ENCODE measurements at places on chromosomes 6 and 20.

DNA sequence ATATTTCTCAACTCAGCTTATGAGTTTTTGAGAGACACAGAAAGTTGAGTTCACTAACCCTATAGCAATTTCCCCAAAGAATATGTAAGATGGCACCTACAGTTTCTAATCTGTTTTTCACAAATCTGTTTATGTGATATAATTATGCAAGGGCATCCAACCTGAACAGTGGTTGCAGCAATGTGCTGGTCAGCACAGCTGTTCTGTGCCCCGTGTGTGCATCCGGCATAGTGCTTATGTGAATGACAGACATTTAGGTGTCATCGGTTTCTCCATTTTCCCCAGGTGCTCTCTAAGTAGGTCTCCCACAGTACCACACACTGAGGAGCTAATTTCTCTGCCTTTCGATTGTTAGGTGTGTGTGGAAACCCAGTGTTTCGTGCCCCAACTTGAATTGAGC is 7.7 kb upstream of the BACH2 start:
- DNase-seq, result no peak

DNA sequence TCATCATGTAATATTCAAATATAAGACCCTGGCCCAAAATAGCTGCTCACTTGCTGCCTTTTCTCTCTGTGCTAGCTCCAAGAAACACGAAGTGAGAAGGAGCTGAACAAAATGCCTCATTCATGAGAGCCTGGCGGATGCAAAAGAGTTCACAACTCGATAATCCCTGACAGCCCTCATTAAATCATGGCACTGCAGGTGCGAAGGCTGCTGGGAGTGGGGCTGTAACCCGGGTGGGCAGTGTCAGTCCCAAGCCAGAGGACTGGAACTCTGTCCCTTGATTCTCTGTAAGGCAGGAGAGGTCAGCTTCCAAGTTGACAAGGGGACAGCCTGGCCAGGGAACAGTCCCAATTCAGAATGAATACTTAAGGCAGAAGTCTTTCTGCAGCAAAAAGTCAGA is 318.5 kb downstream of the CDC5L start:
- no peak for DNase-seq

DNA sequence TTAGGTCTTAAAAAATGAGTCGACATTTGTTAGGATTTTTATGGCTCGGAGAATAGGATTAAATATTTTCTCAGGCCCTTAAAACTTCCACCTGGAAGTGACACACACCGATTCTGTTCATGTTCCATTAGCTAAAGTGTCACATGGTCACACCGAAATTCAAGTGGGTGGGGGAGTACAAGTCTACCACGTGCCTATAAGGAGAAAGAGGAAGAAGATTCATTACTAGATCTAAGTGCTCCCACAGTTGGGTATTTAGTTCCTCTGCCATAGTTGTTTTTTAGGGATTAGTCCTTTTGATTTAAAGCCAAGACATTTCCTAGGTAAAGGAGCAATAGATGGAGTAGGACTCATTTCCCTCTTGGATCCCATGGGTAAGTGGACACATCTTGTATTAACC is 4.9 kb upstream of the TOX2 start:
- no peak for DNase-seq

DNA sequence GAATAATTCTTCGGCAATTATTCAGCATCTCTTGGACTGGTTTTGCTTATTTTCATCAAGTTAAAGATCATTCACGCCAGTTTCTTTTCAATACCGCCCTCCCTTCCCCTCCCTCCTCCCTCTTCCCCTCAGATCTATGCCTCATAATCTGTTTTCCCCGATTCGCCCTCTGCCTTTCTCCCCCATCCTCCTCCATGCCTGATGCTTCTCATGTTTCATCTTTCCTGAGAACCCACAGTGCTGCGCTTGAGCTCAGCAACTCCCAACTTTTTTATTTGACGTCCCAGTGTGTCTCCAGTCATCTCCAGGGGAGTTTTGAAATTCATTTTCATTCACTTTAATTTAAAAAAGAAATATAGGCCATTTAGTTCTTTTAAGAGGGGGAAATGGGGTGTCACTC is 142.7 kb downstream of the PTPRT start:
- no peak for DNase-seq

- peak; percentile 58 for DNase-seq
Measured at GRCh38 chr20:4090756-4091489, 75.6 kb upstream of the RNF24 start.

DNA sequence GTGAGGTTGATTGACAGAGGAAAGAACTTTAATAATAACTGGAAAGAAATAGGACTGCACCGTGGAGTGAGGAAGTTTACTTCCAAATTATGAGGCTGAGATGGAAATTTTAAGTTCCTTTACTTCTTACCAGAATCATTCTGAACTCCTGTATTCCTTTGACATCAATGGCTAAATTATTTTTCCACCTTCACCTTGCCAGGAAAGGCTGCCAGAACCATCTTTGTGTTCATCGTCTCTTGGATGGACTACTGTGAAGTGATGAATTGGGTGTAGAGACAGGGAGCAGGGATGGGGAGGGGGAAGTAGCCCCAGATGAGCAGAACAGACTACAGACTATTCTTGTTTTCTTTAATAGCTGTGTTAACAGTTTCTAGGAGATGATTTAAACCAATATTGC is 102.1 kb upstream of the CEP162 start:
- DNase-seq, result no peak

All from erythroblast (primary cell).